Stimulated activated CD4-positive, alpha-beta T cell treated with anti-CD3 and anti-CD28 coated beads, TNF-alpha, amount 100 ng/mL, for 4 hours (primary cell): ENCODE measurements at places on chromosomes 2 and 18.

DNA sequence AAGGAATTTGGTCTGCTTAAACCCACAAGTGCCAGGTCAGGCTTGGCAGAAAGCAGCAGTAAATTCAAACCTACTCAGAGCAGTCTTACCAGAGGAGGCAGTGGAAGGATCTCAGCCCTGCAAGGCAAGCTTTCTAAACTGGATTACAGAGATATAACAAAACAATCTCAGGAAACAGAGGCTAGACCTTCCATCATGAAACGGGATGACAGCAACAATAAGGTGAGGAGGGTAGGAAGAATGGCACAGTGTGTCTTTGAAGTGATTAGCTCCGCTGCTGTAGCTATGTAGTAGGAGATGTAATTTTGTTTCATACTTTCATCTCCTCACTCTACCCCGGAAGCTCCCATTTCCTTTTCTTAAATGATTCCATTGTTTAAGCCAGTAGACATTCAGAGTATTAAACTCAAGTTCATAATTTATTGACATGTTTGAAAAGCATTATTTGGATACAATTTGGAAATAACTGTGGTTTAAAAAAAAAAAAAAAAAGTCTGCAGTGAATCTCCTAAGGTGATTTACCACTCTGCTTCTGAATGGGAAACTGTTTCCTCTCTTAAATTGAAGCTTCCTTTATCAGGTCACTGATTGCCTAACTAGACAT, 29.4 kb upstream of the DYSF start:
- DNase-seq, result no peak

GRCh38 chr18:73043211-73043610, 175.4 kb upstream of the NETO1 start:
- no peak for DNase-seq

DNA sequence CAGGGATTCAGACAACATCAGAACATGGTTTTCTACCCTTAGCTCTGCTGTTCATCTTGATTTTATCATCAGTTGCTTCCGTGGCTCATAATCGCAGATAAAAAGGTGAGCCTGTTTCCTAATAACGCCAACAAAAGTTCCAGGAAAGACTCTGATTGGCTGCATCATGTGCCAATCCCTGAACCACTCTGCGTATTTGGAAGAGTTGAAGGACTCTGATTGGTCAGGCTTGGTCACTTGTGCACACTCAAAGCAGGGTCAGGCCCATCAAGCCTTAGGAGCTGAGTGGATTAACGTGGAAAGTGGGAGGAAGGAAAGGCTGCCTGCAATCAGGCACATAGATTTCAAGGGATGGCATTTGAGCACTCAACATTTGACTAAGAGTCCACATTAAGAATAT, 11.4 kb downstream of the TXNDC2 start:
- DNase-seq, result no peak

DNA sequence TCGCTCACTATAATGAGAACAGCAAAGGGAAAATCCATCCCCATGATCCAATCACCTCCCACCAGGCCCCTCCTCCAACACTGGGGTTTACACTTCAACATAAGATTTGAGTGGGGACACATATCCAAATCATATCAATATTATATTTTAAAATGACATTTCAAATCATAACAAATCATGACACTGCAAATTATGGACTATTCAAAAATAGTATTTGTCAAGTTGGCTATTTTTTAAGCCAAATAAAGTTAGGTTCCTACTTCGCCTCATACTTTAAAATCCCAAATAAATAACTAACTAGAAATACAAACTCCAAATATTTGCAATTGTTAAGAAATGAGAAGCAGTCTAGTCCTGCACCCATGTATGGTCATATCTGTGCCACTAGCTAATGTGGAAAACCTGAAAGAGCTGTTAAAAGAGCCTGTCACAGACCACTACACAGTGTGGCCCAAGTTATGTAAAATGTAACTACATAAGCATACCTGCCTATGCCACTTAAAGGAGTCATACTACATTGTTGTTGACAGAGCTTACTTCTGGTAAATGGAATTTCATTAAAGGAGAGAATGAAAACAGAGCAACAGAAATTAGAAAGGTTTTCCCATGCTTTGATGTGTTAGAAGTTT, 334.7 kb upstream of the GULP1 start:
- no peak for DNase-seq

DNA sequence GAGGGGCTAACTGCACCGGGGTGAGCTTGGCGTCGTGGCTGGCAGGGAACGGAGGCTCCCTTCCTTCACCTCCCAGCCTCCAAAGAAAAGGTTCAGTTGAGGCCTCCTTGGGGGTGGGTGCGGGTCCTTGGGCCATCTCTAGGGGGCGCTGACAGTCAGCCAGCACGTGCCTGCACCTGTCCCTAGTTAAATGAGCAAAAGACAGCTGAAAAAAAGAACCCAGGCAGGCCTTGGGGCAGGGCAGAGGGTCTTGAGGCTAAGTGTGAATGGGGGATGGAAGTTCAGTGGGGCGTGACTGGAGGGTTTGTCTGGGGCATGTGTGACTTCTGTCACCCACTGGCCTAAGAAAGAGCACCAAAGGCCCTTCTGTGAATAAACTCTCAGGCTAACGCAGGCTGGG, 56.4 kb downstream of the ZFP36L2 start:
- DNase-seq, result no peak

GRCh38 chr2:4499316-4500030, 796.1 kb downstream of the DCDC2C start:
- DNase-seq, result no peak

DNA sequence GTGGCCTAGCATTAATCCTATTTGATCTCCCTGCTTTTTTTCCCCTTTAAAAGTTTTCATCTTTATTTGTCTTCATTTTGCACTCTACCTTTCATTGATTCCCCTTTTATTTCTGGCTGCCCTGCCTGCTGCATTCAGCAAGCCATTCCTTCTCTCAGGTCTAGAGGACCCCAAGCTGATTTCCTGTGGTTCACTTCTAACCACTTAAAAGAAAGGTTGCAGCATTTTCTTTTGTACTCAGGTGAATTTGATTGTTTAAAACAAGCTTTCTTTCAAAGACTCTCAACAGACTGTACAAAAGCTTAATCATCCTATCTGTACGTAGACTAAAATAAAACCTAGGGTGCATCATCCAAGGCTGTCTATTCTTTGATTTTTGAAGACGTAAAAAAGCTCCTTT, 160.3 kb downstream of the CSRNP3 start:
- no peak for DNase-seq

- no peak for DNase-seq
Observed at GRCh38 chr2:33317369-33318007, 159.0 kb upstream of the RASGRP3 start.

GRCh38 chr2:68512326-68512725, 44.9 kb downstream of the APLF start:
- DNase-seq, result no peak

- DNase-seq, result no peak
Observed at GRCh38 chr2:209840434-209840833, 68.8 kb downstream of the UNC80 start.

GRCh38 chr2:60215386-60215901, 338.0 kb downstream of the BCL11A start:
- DNase-seq, result no peak

DNA sequence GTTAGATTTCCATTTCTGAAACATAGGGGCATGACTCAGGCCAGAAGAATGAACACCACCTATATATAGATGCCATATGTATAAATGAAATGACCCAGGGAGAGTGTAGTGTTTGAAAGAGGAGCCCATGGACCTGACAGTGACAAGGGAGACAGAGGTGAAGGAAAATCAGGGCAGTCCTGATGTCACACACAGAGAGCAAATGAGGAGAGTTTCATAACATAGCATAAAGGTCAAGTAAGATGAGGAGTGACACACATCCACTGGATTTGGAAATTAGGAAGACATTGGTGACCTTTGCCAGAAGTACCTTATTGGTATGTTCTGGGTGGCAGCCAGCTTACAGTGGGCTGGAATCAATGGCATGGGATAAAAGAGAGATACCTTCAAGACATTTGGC, 276.7 kb downstream of the ZNF385B start:
- no peak for DNase-seq

GRCh38 chr2:134465228-134466105, 211.6 kb downstream of the MGAT5 start:
- no peak for DNase-seq

- DNase-seq, result no peak
Observed at GRCh38 chr18:3027370-3027891, 14.5 kb upstream of the LPIN2 start.

- no peak for DNase-seq
Observed at GRCh38 chr18:34959211-34959829, 81.9 kb upstream of the MAPRE2 start.

- peak; percentile 14 for DNase-seq
Observed at GRCh38 chr2:54724560-54725342, 1.3 kb downstream of the EML6 start.

GRCh38 chr2:238900511-238900910, 52.6 kb downstream of the TWIST2 start:
- DNase-seq, result no peak

- no peak for DNase-seq
Observed at GRCh38 chr2:218015586-218016521, 13.1 kb upstream of the TNS1 start.

GRCh38 chr2:6564326-6564725, 301.4 kb downstream of the CMPK2 start:
- DNase-seq, result no peak

DNA sequence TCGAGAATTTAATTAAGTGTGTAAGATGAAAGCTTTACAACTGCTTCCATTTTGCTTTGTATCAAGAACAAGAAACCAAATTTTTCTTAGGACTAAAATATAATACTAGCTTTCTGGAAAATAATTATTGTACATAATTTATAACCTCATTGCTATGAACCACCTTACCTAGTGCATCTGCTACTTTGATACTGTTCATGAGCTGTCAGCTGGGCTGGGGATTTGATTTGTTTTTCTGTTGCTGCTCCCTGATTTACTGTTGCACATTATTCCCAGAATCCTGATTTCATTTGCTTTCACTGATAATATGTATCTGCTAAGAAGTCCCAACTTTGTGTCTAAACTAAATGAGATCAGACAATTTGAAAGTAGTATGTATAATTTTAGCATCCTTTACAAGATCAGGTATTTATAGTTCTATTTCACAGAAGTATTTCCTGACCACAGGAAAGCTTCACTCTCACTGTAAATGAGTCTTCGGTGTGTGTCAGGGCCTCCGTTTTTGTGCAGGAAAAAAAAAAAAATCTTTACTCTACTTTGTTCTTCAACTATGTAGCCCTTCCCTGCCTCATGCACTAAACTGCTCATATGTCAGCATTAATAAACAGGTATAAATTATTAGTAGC, 105.6 kb upstream of the CCDC150 start:
- no peak for DNase-seq

DNA sequence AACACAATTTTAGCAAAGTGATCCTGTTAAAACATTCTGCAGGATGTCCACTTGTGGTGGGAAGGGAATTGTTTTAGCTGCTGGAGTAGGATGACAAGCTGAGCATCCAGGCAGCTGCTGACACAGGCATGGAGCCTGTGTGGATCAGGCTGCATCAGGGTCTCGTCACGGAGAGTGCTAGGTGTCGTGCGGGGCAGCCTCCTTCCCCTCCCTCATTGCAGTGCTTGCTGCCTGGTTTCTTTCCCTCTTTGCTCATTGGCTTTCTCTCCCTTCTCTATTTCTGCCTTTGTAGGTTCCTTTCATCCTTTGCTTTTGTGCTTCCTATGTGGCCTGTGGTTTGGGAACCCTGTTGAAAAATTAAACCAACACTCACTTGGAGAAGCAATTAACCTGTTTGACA, 172.9 kb downstream of the TPGS2 start:
- no peak for DNase-seq
